ENCODE measurements at places on chromosomes 12 and 14. TPM values are rescaled to one million over a fixed set of nuclear protein-coding genes. Genes with fewer than 3 reads are reported as not detected.

- DNase-seq = no peak
Observed at GRCh38 chr14:52318062-52318461, 4.0 kb downstream of the PTGER2 start.

DNA sequence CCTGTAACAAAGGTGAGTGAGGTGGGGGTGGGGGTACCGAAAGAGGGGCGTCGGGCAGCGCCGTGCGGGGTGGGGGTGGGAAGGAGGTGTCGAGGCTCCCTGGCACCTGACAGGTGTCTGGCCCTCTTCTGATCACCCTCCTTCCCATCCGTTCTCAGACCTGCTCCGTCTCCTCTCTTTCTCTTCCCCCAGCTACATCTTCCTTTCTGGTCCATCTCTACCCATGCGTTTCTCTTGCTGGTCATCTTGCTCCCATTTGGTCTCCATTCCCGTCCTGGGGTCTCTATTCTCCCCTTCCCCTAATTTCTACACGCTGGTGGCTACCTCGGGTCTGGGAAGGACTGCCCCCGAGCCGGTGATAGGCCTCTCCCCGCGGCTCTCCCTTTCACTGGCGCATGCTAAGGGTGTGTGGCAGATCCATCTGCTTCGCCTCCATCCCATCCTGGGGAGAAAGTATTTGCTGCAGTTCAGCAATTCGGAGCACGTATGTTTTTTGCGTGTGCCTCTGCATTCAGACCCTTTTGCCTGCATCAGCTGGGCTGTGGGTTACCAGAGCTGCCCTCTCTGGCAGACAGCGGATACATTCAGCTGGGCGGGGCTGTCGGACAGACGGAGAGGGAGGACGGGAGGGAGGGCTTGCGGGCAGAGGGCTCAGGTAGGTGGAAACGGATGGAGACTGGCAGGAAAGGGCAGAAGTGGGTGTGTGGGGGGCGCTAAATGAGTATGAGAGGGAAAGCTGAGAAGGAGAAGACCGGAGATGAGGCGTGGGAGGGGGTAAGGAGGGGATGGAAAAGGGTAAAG is 730 bp downstream of the CLSTN3 start:
- peak; percentile 56 for DNase-seq

DNA sequence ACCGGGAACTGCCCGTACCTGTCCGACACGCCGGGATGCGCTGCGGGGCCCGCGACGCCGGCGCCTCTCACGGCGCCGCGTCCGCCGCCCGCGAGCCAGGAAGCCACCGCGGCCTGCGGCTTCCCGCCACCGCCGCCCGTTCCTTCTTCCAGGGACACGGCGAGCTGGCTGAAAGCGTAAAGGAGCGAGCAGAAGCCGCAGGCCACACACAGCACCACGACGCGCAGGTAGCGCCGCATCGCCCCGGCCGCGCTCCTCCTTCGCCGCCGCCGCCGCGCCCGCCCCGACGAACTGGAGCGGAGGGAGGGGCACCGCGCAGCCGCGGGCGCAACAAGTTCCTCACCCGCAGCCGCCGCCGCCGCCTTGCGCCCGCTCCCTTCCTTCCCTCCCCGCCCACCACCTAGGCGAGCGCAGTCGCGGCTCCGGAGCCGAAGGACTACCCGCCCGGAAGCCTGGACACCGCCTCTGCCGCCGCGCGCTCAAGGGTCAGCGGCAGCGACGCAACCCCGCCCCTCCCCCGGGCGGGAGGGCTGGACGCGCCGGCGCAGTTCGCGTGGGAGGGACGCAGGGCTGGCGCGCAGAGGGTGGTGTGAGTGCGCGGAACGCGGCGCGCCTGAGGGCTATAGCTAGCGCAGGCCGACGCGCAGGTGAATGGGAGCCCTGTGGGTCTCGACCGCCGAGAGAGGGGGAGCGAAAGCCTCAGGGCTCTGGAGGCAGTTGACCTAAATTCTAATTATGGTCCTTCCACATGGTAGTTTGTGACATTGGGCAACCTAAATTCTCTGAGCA is at the start of gene GXYLT1:
GXYLT1 (minus strand) TSS at position 467 of the 789 bp plus-strand sequence; CDS start at position 239, 228 bp downstream.
- DNase-seq = peak; percentile 96

DNA sequence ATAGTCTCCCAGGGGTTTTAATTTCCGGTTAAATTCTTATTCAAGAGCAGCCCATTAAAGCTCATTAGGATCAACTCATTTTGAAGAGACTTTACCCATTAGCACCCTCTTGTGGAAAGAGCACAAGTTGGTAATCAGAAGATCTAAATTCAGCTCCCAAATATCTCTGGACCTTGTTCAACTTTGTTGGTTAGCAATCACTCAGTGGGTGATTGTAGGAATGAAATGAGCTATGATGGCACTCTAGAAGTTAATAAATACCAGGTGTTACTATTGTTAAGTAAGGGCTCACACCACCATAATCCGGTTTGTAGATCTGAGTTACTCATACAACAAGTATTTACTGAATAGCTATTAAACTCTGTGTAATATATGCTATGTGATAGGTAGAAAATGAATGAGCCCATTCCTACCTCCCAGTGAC is 42.9 kb downstream of the TRIP11 start:
- no peak for DNase-seq

- no peak for DNase-seq
Observed at GRCh38 chr14:85417396-85417795, 112.5 kb upstream of the FLRT2 start.

Gene RNU4-1
- total RNA-seq = 1,438 TPM

Gene PRH2
- total RNA-seq = not detected

Measured in left ventricle myocardium superior (tissue), 1 donor.